RWPE1 (cell line): ENCODE measurements at places on chromosomes 4 and X.

DNA sequence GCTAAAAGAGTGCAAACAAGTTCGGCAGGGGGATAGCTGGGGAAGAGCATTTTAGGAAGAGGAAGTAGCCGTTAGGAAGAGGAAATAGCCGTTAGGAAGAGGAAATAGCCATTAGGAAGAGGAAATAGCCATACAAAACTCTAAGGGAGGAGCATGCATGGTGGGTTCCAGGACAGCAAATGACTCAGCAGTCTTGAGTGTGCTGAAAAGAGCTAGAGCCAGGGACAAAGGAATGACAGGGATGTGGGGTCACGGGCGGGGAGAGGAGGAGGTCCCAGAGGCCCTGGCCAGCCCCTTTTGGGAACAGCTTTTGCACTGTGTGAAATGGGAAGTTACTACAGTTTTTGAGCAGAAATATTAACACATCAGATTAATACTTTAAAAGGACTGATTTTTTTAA lies 882.6 kb downstream of the TRIML1 start:
- DNase-seq = no peak

DNA sequence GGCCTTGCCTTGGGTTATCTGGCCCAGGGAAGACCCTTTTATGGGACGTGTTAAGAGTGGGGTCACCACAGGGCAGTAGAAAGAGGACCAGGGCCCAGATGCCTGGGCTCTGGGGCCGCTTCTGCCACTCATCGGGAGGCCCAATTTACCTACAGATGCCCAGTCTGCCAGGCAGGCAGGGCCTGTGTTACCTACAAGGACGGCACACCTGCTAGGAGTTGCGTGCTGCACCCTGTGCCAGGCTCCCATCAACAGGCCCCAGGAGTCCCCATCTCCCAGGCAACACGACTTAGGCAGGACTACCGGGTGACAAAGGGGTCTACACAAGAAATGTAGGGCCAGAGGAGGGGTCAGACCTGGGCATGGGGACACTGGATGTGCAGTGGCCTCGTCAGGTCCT lies 34.6 kb downstream of the WDR1 start:
- DNase-seq = no peak

DNA sequence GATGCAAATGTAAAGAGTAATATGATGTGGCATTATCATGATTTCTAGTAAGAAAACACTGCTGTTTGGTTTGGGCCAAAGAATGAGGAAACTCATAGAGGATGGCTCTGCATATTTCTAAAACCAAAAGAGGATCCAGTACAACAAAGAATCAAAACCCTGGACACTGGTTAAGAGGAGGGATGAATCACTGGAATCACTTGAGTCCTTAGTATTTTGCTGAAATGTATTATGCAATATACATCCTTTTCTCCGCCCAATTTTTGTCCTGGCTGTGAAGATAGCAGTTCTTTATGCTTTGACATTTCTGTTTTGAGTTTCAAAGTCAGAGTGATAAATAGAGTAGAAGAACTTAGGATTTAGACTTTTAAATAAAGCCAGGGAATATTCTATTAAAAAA lies 345.9 kb downstream of the PACRGL start:
- DNase-seq = peak; percentile 2

GRCh38 chr4:165508372-165509120 lies 129.7 kb downstream of the CPE start:
- DNase-seq = no peak

- no peak for DNase-seq
These were observed 715.2 kb downstream of the TRIML1 start for GRCh38 chr4:188854436-188854835.

- no peak for DNase-seq
These were observed 184.5 kb downstream of the CPEB2 start for GRCh38 chr4:15186806-15187205.

DNA sequence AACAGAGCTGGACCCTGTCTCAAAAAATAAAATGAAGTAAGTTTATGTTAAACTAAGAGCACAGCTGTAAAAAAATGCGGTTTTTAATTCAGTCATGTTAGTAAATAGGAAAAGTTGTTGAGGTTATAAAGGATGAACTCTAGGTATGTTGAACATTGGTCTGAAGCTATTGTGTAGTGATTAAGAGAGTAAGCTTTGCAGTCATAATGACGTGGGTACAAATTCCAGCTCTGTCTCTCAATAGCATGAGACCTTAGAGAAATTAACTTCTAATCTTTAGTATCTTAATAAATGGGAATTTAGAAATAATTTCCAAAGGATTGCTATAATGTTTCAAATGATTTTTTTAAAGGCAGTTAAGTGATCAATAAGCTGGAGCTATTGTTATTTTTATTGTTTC lies 2.9 kb upstream of the YTHDC1 start:
- DNase-seq = no peak
